ENCODE measurements at places on chromosomes 6 and 20.

DNA sequence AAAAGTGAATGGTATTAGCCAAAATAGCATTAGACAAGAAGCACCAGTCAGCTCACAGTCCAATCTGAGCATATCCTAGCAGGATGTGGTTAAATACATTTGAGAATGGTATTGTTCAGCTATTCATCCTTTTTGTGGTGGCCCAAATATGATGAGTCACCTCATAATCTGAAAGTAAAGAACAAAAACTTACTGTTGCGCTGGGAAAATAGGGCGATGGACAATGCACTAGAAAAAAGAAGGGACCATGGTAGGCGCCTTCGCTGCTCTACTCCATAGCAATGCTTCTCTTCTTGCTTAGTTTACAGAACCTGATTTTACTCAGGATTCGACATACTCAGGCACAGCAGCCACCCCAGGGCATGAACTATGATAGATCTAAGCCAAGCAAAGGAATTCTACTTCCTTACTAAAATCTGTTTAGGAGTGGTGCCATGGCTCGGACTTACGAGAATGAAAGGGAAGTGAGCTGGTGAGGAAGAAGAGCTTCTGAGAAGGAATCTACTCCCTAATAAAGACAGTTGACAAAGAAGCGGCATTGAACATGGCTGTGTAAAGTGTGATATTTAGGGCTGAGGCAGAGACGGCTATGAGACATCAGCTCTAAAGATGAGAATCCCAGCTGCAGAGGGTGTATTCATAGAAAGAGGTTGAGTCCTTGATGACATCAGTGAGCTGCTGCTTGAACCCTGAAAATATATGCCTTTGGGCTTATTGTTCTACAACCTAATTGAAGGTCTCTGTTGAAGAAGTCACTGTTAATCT is 16.6 kb upstream of the FBXO9 start:
- peaks cover 24% of the 10 kb centered on the region for H3K4me1 ChIP-seq
- no peaks in the 10 kb centered on the region for H3K27me3 ChIP-seq
- H3K4me3 ChIP-seq: no peak overlapping the region
- DNase-seq: peak; percentile 42
- no peak overlapping the region for H3K27ac ChIP-seq

GRCh38 chr6:106477146-106477545 is 116.6 kb downstream of the CRYBG1 start:
- no peak for DNase-seq
- H3K4me3 ChIP-seq: no peak overlapping the region
- no peaks in the 10 kb centered on the region for H3K36me3 ChIP-seq
- no peaks in the 10 kb centered on the region for H3K4me1 ChIP-seq

DNA sequence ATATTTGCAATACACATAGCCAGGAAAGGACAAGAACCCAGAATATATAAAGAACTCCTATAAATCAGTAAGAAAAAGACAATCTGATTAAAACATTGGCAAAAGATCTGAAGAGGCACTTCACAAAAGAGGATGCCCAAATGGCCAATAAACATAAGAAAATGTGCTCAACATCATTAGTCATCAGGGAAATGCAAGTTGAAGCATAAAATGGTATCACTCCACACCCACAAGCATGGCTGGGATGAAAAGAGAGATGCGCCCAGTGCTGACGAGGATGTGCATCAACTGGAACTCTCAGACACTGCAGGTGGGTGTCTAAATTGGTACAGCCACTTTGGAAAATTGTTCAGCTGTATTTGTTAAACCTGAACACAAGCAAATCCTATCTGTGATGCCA is 42.4 kb upstream of the MLN start:
- no peak overlapping the region for H3K4me3 ChIP-seq
- H3K27ac ChIP-seq: no peak overlapping the region
- H3K27me3 ChIP-seq: peaks cover 7% of the 10 kb centered on the region
- no peak for DNase-seq
- no peaks in the 10 kb centered on the region for H3K4me1 ChIP-seq

GRCh38 chr6:53877151-53877550 is 82.3 kb downstream of the LRRC1 start:
- peaks cover 6% of the 10 kb centered on the region for H3K4me1 ChIP-seq
- H3K27me3 ChIP-seq: no peaks in the 10 kb centered on the region
- H3K36me3 ChIP-seq: peaks cover 5% of the 10 kb centered on the region
- H3K4me3 ChIP-seq: no peak overlapping the region

DNA sequence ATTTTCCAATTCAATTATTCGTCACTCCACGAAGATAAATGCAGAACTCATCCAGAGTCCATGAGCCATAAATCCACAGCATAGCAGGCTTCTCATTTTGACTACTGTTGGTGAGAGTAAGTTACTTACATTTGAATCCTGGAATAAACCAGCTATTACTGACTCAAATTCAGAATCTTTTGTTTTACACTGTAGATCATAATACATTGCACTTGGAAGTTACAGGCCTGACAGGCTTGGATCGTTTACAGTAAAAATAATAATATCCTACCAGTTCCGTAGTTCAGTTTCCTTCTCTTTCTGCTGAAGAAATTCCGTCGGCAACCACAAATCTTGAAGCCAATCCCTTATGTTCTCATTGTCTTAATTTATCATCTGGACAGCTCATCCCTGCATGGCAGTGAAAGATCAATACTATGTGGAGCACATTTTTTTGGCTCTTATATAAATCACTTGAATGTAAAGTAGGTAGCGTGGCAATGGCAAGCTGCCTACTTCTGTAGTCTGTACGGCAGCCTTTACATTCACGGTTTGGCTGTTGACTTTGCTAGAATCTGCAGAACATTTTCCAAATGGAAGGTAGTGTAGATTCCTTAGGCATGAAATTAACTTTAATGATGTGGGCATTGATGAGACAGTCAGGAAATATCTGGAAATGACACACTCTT is 142.9 kb downstream of the WDR27 start:
- no peak for DNase-seq
- no peak overlapping the region for H3K27ac ChIP-seq
- H3K36me3 ChIP-seq: no peaks in the 10 kb centered on the region
- H3K4me3 ChIP-seq: no peak overlapping the region

- H3K36me3 ChIP-seq: no peaks in the 10 kb centered on the region
- no peak overlapping the region for H3K4me3 ChIP-seq
- peaks cover under 1% of the 10 kb centered on the region for H3K4me1 ChIP-seq
- H3K27me3 ChIP-seq: no peaks in the 10 kb centered on the region
- DNase-seq: no peak
Measured at GRCh38 chr6:24768361-24768760, 6.4 kb upstream of the GMNN start.

DNA sequence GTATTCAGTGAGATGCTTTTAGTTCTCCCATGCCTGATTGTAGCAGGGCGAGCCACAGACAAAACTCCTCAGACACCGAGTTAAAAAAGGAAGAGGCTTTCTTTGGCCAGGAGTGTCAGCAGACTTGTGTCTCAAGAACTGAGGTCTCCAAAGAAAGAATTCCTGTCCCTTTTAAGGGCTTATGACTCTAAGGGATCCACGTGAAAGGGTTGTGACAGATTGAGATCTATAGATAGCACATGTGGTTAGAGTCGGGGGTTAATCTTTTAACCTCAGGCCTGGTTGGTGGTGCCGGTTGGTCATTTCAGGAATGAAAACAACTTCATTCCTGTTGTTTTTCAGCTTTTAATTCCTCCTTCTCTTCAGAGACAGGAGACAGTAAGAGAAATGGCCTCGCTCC is 168.8 kb upstream of the GRIK2 start:
- no peak overlapping the region for H3K27ac ChIP-seq
- no peak for DNase-seq
- H3K27me3 ChIP-seq: no peaks in the 10 kb centered on the region

GRCh38 chr20:15235471-15236198 is 898.2 kb upstream of the FLRT3 start:
- H3K27ac ChIP-seq: no peak overlapping the region
- no peak for DNase-seq
- H3K27me3 ChIP-seq: no peaks in the 10 kb centered on the region
- H3K4me1 ChIP-seq: no peaks in the 10 kb centered on the region
- no peaks in the 10 kb centered on the region for H3K36me3 ChIP-seq

DNA sequence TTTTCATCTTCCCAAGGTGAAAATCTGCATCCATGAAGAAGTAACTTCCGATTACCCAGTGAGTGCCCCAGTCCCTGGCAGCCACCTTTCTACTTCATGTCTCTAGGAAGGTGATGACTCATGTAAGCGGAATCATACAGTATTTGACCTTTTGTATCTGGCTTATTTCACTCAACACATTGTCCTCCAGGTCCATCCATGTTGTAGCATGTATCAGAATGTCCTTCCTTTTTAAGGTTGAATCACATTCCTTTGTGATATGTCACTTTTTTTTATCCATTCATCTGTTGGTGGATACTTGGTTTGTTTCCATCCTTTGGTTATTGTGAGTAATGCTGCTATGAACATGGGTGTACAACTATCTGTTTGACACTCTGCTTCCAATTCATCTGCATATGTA is 176.3 kb upstream of the CDYL start:
- no peaks in the 10 kb centered on the region for H3K27me3 ChIP-seq
- no peak overlapping the region for H3K4me3 ChIP-seq
- DNase-seq: no peak
- no peak overlapping the region for H3K27ac ChIP-seq

- DNase-seq: no peak
- no peaks in the 10 kb centered on the region for H3K4me1 ChIP-seq
- no peak overlapping the region for H3K27ac ChIP-seq
- H3K4me3 ChIP-seq: no peak overlapping the region
- no peaks in the 10 kb centered on the region for H3K36me3 ChIP-seq
Measured at GRCh38 chr6:91447530-91448254, 860.8 kb upstream of the MAP3K7 start.

GRCh38 chr6:47246551-47246950 is 63.2 kb downstream of the TNFRSF21 start:
- peak overlapping the region; percentile 77 for H3K27ac ChIP-seq
- H3K36me3 ChIP-seq: no peaks in the 10 kb centered on the region
- no peak for DNase-seq
- H3K4me3 ChIP-seq: no peak overlapping the region
- H3K27me3 ChIP-seq: no peaks in the 10 kb centered on the region

DNA sequence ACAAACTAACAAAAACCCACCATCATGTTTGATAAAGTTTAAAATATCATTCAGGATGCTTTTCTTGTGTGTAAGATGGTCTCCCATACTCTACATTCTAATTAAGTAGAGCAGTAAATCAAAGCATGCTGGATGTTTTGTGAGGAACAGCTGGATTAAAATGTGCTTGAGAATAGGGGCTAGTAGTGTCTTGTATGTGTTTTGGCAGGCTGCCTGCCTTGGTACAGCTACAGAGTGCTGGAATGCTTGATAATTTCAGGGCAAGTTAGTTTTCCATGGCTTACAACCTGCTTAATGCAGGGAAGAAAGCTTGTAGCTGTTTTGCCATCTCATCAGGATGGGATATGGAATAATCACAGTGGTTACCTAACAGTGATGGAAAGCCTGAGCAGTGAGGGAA is 636.6 kb upstream of the MMS22L start:
- no peak overlapping the region for H3K4me3 ChIP-seq
- no peaks in the 10 kb centered on the region for H3K27me3 ChIP-seq
- H3K4me1 ChIP-seq: no peaks in the 10 kb centered on the region

- H3K27me3 ChIP-seq: no peaks in the 10 kb centered on the region
- no peak overlapping the region for H3K4me3 ChIP-seq
- peaks cover 48% of the 10 kb centered on the region for H3K36me3 ChIP-seq
Measured at GRCh38 chr6:151075527-151075926, 164.2 kb upstream of the AKAP12 start.

GRCh38 chr20:61364147-61364546 is 112.1 kb downstream of the CDH4 start:
- no peaks in the 10 kb centered on the region for H3K4me1 ChIP-seq
- no peak for DNase-seq
- no peak overlapping the region for H3K4me3 ChIP-seq
- H3K27ac ChIP-seq: no peak overlapping the region
- peaks cover 8% of the 10 kb centered on the region for H3K27me3 ChIP-seq

DNA sequence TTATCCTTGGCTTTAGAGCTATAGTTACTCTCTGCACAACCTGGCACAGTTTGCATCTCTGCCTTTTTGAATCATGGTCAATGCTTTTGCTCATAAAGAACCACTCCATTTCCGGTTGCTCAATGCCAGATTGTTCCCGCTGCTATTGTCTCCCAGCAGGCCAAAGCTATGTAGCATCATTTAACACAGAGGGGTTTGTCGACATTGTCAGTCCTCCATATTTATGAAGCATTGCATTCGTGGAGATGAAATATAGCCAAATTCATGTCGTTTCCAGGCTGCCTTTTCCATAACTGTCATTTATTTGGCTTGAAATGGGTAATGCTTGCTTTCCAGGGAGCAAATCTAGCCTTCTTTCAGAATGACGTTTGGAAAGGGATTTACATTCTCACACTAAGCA is 598.8 kb downstream of the EPHA7 start:
- DNase-seq: no peak
- no peak overlapping the region for H3K27ac ChIP-seq
- no peak overlapping the region for H3K4me3 ChIP-seq
- H3K36me3 ChIP-seq: no peaks in the 10 kb centered on the region
- H3K4me1 ChIP-seq: no peaks in the 10 kb centered on the region
- H3K27me3 ChIP-seq: no peaks in the 10 kb centered on the region

DNA sequence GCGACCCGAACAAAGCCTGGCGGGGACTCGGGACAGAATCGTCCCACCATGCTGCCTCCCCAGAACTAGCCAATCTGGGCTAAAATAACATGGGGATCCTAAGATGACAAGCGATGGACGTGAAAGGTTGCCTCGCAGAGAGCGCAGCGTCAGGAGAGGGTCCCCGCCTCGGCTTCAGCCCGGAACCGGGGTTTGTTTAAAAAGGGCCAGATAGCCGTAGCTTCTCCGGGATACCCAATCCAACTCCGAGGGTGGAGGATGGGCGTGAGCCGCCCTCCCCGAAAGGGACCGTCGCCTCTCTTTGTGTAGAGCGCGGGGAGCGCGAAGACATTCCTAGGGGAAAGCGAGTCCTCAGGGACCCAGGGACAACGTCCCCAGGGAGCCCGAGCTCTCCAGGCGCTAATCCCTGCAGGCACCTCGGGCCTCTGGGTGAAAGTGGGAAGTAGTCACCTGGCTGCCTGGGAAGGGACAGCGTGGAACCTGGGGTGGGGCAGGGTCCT is 643 bp downstream of the CD24 start:
- H3K4me3 ChIP-seq: no peak overlapping the region
- no peak overlapping the region for H3K27ac ChIP-seq
- no peaks in the 10 kb centered on the region for H3K4me1 ChIP-seq
- peaks cover 4% of the 10 kb centered on the region for H3K27me3 ChIP-seq

DNA sequence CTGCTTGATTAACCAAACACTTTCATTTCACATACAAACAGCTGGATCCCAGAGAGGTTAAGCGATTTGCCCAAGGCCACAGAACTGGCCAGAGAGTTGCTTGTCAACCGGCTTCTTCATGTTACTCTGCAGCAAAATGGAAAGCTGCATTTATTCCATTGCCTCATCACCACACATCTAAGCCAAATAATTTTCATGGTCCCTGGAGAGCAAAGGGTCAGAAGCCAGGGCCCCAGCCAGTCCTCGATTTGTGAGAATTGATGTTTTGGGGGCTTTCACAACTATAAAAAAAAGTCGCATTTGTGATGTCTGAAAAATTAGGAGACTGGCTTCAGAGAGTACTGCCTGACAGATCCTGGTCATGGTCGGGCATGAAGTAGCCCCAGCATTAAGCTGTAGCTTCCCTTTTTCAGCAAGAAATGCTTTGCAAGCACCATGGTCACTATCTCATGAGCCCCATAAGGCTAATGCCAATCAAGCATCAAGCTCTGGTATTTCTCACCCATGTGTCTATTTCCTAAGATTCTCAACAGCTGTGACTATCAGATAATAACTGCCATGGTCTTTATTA is 95.8 kb downstream of the BANF2 start:
- H3K4me3 ChIP-seq: no peak overlapping the region
- no peak overlapping the region for H3K27ac ChIP-seq

All from DND-41 (cell line).